ENCODE measurements at places on chromosomes 1 and 21.

- DNase-seq = no peak
Observed at GRCh38 chr1:2510366-2511155, 15.8 kb downstream of the PANK4 start.

DNA sequence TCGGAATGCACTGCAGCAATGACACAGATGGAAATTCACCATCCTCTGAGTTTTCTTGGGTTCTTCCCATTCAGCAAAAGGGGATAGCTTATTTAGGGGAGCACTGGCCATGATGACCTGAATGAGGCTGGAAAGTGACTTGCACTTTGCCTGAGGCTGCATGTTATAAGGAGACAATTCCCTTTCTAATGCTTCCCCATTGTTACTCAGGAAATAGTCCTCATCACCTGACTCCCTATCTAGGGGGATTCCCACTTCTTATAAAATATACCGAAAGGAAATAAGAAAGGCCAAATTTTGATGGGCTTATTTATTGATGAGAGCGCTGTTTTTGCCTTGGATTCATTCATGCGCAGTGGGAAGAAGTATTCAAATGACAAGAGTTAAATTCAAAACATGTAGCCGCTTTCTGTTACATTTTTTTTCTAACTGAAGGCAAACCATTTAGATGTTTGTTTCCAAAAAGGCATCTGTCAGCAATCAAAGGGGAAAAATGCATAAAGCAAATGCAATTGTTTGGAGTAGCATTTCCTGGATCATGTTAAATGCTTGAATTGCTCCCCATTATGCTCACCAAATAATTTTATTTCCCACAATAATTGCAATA is 220.3 kb upstream of the NFIA start:
- DNase-seq = no peak

DNA sequence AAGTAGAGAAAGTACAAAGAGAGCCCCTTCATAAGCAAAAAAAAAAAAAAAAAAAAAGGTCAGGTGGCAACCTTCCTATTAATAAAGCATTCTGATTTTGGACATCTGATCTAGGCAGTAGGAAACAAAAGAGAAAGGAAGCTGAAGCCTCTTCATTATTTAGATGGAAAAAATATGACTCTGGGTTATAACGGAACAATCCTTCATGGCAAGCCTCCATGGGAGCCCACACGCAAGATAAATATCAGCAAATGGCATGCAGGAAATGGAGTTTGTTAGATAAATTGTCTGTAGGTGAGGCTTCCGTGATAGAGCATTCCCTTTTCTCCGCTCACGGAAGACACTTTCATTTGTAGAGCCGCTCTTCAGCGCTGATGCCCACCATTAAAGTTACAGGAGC is 381.0 kb downstream of the TTLL7 start:
- no peak for DNase-seq

- DNase-seq = no peak
Observed at GRCh38 chr21:31903896-31904295, 31.1 kb downstream of the HUNK start.

DNA sequence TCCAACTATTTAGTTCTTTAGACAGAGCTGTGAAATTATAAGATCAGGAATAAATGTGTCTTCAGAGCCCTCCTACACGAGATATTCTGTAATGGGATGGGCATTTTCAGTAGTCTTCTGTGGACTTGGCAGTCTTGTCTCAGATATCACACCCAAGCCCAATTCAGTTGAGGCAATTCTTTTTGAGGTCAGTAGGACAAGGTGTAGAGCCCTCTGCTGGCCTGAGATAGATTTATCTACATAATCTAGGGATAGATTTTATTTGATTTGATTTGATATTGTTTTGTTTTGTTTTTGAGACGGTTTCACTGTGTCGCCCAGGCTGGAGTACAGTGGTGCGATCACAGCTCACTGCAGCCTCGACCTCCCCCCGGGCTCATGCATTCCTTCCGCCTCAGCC is 77.5 kb downstream of the FMN2 start:
- no peak for DNase-seq

GRCh38 chr1:219900882-219901281 is 27.5 kb downstream of the SLC30A10 start:
- no peak for DNase-seq

DNA sequence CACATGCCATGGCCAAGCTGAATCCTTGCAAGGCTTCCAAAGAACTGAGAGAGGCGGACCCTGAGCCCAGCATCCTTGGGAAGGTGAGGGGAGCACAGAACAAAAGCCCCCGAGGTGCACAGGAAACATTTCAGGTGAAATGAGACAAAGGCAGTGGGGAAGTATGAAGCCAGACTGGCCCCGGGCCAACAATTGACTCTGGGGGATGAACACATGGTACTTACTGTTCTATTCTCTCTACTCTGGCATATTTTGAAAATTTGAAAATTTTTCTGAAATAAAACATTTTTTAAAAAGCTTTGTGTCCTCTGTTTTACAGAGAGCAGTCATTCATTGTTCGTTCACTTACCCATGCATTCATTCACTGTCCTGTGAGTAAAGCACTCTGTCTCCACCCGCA is 77.7 kb downstream of the GRIK3 start:
- DNase-seq = no peak

GRCh38 chr1:32172621-32173245 is 6.7 kb upstream of the TXLNA start:
- DNase-seq = peak; percentile 53

DNA sequence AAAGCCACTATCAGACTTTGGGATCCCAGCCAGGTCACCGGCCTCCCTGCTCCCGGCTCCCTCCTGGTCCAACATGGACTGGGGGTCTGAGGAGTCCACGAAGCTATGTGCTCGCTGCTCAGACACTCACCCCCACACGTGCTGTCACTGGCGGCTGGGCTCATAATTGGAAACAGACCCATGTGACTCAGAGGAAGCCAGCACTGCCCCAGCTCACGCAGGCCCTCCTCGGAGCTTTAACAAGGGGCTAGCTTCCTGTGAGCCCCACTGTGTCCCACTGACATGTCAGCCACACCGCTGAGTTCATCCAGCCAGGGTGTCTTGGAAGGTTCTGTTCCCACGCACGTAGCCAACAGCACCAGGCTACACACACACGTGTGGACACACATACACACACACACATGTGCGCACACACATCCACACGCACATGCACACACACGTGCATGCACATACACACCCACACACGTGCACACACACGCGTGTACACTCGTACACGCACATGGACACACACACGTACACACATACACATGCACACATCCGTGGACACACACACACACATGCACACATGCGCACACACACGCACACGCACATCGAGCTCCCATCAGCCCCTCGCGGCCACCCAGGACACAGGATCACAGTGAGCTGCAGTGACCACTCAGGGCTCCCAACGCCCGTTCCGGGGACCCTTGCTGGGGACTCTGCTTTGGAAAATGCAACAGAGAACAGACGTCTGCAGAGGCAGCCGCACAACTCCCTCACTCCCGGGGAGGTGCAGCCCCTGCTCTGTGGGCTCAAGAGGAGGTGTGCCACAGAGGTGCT is 18.4 kb upstream of the COL6A2 start:
- peak; percentile 67 for DNase-seq

DNA sequence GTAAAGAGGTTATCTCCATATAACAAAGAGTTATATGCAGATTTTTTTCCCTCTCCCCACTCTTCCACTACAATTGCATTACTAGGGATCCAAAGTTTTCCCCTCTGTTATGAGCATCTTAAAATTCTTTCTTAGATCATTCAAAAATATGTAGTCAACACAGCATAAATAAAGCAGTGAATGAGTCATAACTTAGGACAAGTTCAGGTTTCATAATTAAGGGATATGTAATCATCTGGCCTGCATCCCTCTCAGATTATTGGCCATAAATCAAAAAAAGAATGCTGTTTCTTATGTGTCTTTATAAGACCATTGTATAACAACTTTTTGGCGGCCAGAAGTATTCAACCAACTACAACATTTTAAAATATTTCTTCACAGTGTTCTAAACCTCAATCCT is 1526.1 kb downstream of the KCNT2 start:
- DNase-seq = no peak

- DNase-seq = no peak
Observed at GRCh38 chr1:206784471-206784903, 12.2 kb upstream of the IL10 start.

DNA sequence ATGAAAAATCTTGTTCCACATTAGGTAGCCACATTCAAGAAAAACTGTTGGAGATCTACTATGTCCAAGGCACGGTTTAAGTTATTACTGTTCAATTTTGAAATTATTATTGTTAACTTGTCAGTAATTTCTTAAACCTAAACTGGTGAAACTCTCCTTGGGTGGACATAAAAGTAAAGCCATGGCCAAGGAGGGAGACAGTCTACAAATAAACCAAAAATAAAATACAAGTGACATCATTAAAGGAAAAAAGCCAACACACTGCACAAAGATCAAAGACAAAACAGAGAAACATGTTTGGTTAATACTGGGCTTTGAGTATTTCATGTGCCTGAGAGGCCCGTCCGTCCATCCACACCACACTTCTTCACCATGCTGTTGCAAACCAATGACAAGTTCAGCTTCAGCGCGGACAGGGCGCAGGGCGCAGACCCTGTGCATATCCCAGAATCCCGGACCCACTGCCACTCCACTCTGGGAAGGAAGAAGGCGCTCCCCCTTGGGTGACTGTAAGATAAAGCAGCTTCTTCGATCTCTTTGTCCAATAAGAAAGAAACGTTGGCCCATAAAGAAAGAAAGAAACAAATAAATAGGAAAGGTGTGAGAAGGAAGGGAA is 918 bp upstream of the RASAL2 start:
- DNase-seq = no peak

DNA sequence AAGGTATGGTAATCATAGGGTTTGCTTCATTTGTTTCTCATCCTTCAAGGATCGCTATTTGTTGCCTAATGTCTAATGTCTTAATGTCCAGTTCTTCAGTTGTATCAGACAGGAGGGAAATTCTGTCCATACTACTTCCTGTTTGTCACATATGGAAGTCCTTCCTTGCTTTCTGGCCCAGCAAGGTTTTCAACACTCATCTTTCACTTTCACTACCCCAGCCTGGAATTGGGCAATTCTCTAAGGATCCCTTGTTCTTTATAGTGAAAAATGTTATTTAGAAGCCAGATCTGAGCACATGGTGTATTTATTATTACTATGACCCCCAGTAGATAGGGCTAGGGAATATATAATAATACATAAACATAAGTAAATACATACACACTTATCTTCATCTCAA is 50.6 kb upstream of the SLC35A3 start:
- no peak for DNase-seq

GRCh38 chr21:42248241-42248640 is 29.3 kb downstream of the ABCG1 start:
- no peak for DNase-seq
